ENCODE measurements at places on chromosomes 6 and 20.

- DNase-seq = no peak
Observed at GRCh38 chr6:50471041-50471440, 242.3 kb upstream of the TFAP2D start.

- peak; percentile 15 for DNase-seq
Observed at GRCh38 chr6:31407699-31408098, 4.3 kb downstream of the MICA start.

DNA sequence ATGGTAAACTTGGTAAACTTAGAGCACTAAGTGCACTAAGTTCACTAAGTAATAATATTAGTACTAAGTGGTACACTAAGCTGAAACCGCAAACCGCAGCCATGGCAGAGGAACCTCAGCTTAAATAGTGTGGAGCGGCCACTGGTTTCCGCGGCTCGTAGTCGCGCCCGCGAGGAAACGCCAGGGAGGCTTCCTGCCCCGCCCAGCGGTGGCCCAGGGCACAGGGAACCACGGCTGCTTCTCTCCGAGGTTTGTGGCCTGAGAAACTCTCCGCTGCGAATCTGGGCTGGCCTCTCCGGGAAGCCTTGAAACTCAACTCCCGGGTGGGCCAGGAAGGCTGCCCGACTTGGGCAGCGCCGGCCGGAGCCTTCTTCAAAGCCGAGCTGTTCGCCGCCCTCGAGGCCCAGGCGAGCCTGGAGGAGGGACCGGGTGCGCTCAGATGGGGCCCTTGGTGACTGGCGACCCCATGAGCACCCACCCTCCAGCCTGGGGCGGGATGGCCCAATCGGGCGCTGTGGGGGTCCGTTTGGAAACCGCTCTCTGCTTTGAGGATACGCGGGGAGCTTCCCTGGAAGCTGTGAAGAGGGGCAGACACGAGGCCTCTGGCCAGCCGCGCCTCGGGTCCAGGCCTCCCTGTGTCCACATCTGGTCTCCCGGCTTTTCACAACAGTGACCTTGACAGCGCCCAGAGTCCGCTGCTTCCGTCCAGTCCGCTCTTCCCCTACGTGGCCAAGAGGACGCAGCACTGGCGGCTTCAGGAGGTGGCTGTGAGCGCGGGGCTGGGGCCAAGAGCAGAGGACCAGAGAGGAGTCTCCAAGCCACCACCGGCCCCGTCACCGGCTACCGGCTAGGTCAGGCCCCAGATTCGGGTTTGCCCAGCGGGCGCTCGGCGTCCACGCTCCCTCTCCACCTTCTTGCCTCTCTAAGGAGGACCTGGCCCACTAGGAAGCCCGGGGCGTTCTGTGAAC, 25.4 kb upstream of the HLA-E start:
- no peak for DNase-seq

GRCh38 chr6:160238278-160238711, 20.3 kb downstream of the SLC22A2 start:
- DNase-seq = no peak

GRCh38 chr6:101539510-101540245, 146.2 kb downstream of the GRIK2 start:
- no peak for DNase-seq

- peak; percentile 50 for DNase-seq
Observed at GRCh38 chr6:95431637-95432228, 145.6 kb upstream of the MANEA start.

GRCh38 chr6:150270330-150271052, 98.3 kb upstream of the IYD start:
- DNase-seq = no peak
